ENCODE measurements at places on chromosomes 2 and 18.

DNA sequence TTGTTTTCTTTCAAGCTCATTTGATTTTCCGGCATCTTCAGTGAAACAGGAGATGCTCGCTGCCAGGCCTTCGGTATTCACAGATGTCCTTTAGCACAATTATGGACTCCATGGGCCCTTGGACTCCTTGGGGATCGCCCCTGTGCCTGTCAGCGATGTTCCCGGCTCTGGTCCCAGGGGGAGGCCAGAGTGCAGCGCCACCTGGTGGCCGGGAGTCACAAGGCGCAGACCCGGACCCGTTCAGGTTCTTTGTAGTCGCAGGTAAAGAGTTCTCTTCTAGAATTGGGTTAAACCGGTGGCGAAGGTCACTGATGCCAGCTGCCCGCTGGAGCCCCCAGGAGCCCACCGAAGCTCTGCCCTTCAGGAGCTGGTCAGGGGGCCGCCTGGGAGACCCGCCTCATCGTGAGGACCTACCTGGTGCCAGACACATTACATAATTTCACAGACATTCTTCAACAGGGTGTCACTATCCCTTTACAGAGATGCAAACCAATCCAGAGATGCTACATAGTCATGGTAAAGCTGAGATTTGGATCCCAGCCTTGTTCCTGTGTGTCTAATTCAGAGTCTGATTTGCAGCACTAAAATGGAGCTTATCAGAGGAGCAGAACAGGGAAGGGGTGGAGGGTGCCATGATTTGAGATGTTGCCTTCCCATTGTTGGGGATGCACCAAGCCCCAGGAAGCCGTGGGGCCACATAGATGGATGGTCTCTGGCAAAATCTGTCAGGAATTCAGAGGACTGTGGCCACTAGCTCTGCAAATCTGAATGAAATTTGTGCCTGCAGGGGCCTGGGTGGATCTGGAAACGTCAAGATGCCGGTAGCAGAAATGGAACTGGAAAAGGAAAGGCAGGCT, 6.0 kb upstream of the INPP5D start:
- DNase-seq = peak; percentile 85

GRCh38 chr18:2891526-2892431, 45.0 kb downstream of the EMILIN2 start:
- DNase-seq = no peak

DNA sequence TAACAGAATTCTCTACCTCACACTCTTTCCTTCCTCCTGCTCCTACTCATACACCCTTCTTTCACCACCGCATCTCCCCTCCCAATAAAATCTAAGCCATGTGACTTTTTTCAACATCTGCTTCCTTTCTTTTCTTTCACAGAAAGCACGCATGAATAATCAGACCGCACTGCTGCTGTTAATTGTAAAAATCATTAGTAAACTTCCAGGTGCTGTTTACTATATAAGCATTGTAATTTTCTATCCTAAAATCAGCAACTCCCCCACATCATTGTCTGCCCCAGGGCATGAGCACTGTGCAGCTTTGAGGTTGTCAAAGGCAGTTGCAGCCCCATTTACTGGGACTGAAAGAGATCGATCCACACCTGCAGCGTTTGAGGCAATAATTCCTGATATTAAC, 782.6 kb upstream of the ID2 start:
- DNase-seq = no peak

GRCh38 chr2:107760620-107761364, 65.9 kb upstream of the RGPD4 start:
- no peak for DNase-seq

DNA sequence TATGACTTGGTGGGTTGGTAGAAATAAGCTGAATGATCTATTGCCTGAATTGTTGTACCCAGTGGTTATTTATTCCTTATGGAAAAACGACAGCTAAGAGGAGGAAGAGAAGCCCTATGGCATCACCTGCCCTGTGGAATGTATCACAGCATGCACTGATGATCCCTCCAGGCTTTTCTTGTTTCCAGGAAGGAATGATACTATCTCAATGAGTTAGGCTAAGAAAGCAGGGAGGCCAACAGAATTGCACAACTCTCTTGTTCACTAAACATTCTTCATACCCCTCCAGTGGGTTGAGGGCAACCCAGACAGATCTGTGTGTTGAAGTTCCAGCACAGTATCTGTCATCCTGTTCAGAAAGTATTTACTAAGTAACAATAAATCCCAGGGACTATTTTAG, 1001.7 kb upstream of the GYPC start:
- DNase-seq = no peak

DNA sequence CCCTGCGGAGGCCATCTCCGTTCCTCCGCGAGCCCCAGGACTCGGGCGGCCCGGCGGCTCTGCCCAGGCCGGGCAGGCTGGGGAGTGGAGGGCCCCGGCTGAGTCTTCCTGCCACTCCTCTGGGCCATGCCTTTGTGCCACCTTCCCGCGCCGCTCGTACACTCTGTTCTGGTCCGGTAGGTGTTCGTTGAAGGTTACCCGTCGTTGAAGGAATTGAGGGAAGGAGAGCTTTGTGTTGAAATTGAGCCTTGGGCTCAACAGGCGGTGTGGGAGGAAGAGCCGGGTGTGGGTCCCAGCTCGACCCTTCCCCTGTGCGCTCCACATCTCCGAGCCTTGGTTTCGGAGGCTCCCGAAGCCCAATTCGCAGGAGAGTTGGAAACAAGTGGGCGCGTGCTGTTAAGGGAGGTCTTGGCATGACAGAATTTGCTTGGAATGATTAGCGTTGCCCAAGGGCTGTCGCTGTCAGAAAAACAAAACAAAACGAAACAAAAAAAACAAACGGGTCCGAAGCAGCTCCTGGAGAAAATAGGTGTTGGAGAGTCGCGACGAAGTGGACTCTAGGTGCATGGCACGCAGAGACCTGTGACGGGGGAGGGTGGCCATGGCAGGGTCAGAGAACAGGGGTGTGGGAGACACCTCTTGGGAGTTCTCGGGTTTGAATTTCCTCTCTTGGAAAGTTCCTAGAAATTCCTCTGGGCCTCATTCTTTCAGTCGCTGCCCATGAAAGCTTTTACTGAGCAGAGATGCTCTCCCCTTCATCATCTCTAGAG, 1.2 kb upstream of the MZT2A start:
- no peak for DNase-seq

DNA sequence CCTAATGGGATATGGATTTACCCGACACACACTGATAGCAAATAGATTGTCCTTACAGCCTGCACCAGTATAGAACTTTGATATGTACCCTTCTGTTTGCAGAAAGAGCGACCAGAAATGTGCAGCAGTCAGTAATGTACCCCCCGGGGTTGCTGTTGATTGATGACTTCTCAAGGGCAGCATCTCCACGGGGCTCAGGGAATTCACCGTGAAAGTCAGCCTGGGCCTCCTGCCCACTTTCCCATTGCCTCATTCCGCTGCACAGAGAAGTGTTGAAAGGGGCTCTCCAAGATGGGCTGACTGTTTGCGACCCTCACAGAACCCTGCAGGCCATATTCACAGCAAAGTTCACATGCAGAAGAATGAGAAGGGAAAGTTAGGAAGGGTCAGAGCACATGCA, 241.3 kb downstream of the PRKCE start:
- no peak for DNase-seq

GRCh38 chr2:144137705-144138428, 382.1 kb downstream of the ZEB2 start:
- peak; percentile 55 for DNase-seq

DNA sequence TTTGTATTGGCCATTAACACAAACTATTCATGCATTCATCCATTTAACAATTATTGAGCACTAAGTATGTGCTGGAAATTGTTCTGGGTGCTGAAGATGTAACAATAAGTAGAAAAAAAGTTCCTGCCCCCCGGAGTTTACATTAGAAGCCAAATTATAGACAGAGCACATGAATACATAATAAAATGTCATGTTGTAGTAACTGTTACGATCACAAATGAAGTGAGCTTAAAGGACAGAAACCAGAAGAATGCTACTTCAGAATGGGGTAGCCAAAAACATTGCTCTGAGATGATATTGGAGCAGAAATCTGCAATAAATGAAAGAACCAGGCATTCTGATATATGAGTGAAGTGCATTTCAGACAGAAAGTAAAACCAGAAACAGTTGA, 256.0 kb upstream of the SETBP1 start:
- DNase-seq = no peak

DNA sequence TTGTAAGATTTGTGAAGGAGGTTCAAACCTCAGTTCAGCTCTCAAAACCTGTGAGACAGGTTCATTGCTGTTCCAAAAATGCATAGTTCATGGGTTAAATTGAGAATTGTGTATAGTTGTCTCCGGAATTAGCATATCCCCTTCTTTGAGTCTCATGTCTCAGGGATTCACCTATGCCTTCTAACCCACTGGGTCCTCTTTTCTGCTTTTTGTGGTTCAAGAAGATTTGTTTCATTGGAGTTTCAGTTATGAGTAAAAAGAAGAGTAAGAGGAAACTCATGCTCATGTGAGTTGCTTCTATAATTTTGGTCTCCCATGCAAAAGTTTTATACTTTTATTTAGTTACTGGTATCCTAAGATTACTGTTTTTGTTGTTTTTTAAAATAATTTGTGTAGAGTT, 1219.8 kb upstream of the ZEB2 start:
- DNase-seq = no peak

- peak; percentile 45 for DNase-seq
Measured at GRCh38 chr18:457140-457519, 43.4 kb downstream of the COLEC12 start.

- no peak for DNase-seq
Measured at GRCh38 chr2:76748581-76749296, 773.4 kb downstream of the LRRTM4 start.

DNA sequence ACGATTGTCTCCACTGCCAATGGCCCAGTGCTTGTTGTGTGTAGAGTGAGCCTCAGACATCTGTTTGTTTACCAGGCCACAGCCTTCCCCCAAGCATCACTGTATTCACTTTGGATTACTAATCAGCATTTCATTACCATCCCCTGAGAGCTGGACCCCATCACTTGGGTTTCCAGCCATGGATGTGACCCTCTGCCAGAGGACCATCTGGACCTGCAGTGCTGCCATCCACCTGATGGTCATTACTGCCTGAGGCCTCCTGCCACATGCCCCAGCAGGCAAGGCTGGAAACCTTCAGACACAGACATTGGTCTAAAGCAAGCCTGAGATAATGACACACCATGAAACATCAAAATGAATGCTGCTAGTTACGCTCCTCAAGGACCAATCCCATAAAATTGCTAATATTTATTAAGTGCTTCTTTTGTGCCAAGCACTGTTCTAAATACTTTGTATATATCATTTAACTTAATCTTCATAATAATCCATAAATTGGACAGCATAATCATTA, 2096.3 kb upstream of the CELF4 start:
- no peak for DNase-seq

GRCh38 chr2:82169379-82169778, 1864.8 kb upstream of the LRRTM1 start:
- no peak for DNase-seq

DNA sequence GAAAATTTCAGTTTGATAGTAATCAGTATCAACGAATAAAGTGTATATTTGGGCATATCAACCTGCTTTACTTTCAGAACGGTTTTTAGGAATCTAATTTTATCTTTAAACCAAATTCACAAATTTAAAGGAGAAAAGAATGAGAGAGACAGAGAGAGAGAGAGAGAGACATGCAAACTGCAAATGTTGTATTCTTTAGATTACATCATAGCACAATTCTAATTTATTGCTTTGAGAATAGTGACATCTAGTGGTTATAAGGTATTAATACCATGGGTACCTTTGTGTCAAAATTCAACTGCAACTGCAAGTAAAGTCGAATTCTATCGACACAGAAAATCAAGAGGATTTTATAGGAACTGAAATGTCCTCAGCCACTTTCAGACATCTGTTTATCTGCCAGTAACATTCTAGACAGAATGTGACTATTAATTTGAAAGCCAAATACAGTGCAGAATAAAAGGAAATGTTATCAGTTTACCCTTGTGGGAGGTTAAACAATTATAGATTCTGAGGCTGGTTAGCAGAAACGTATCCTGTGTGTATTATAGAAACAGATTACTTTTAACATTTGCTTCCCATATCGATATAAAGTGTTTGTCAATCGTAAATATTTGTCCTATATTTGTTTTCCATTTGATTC, 529.8 kb upstream of the VRK2 start:
- peak; percentile 30 for DNase-seq

DNA sequence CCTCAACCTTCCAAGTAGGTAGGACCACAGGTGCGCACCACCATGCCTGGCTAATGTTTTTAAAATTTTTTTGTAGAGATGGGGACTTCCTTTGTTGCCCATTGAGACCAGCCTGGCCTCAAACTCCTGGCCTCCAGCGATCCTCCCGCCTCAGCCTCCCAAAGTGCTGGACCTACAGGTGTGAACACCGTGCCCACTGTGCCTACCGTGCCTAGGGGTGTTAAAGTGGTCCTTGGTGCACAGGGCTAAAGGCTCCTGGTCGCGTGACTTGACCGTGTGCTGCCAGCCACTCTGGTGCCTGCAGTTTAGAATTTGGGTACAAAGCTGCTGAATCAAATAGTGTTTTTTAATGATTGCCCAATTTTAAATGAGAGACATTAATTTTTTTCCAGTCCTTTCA, 51.0 kb upstream of the KCNG2 start:
- no peak for DNase-seq

DNA sequence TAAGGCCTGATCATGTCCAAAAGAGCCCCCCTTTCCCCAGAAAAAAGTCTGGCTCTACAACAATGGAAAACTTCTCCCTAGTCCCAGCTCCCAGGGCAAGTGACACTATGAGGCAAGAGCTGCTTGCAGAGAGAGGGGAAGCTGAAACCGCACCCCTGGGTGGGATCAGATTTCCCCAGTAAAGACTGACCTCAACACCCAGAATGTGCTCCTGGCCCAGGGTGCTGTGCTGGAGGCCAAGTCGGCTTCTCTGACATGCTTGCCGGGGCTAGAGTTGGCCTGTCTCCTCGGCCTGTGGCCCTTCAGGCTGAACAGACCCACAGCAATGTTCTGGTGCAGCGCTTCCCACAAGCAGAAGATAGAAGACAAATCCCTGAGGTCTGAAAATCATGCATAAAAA, 18.4 kb upstream of the ST8SIA3 start:
- no peak for DNase-seq
